ENCODE measurements at places on chromosomes 4 and X.

GRCh38 chr4:24796620-24797019 lies 1.2 kb downstream of the SOD3 start:
- DNase-seq: no peak

GRCh38 chr4:60562334-60562733 lies 637.8 kb upstream of the ADGRL3 start:
- peak; percentile 6 for DNase-seq

GRCh38 chrX:83771664-83772063 lies 89.3 kb upstream of the CYLC1 start:
- DNase-seq: peak; percentile 54

DNA sequence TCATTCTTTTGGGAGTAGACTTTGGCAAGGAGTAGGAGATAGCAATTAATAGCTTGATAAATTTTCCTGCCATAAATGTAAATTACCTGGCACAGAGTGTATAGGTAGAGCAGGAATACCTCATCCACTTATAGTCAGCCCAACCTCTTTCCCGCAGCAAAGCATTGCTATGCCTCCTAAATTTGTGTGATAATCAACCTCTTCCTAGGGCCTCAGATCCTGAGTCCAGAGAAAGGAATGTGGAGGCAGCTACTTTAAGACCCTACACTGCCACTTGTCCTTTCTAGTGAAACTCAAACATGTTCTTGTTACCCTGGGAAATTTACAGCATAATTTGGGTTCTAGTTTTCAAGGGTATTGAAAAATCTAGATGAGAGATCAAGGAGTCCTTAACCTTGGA lies 919.0 kb downstream of the RAPGEF2 start:
- no peak for DNase-seq

DNA sequence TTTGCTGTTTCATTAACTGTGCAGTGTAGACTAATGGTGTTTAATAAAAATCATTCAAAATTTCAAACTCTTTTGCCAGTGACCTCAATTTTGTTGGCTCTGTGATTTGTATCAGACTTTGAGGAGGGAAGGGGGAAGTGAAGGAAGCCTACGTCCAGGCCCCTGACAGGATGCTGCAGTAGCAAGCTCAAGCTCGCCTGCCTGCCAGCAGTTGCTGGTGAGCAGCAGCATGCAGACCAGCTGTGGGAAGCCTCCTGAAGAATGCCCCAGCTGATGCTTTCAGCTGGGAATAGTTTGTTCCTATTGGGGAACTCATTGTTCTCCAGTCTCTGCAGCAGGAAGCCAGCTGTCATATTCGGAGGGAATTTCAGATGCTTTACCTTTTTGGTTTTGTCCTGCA lies 495.2 kb downstream of the AFF2 start:
- DNase-seq: no peak

GRCh38 chr4:129282293-129282692 lies 186.3 kb downstream of the C4orf33 start:
- no peak for DNase-seq

DNA sequence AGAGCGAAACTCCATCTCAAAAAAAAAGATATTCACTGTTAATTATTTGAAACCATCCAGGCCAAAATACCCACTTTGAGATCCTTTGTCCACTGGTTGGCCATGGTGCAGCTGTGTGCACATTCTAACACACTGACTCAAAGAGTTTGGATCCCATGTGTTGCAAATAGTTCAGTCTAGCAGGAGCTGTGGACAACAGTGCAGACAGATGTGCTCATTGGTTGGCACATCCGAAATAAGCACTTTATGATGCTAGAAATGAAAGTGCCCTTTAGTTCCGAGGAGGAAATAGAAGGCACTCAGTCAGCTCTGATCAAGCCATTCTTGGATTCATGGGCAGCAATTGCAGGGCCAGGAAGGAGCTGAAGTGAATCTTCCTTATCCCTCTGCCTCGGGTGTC lies 63.0 kb upstream of the TMEM150C start:
- DNase-seq: no peak

GRCh38 chr4:112550728-112551127 lies 34.7 kb upstream of the NEUROG2 start:
- no peak for DNase-seq

DNA sequence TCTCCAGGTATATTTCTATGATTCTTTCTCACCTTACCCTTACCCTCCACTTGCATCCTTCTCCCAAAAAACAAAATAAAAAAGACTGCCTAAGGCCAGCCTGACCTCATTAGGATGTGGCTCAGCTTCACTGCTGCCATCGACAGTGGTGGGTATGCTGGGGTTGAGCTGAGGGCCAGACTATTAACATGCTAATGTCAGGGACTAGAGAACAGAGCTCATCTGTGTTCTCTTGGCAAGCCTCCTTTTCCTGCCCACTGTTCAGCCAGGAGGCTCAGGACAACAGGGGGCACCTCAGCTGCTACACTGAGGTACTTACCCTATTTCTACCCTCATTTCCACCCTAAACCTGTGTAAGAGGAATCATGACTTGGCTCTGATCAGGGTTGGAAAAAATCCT lies 59.3 kb downstream of the MSN start:
- peak; percentile 7 for DNase-seq

DNA sequence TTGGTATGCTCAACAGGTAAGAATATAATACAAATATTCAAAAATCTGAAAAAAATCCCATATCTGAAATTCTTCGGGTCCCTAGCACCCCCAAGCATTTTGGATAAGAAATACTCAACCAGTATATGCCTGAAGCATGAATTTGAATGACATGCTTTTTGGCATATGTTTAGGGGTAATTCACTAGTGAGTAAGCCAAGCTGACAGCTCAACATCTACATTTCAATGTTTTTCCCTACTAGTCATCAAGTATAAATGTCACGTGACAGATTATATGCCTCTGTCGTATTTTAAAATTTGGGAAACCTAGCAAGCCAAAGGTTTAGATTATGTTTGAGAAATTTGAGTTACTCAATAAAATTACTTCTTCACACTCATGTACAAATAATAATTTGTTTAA lies 125.1 kb downstream of the FGF16 start:
- DNase-seq: no peak

- DNase-seq: no peak
Measured at GRCh38 chrX:23792861-23793553, 10.0 kb downstream of the SAT1 start.

GRCh38 chrX:43655151-43656004 lies 721 bp upstream of the MAOA start:
- peak; percentile 60 for DNase-seq

DNA sequence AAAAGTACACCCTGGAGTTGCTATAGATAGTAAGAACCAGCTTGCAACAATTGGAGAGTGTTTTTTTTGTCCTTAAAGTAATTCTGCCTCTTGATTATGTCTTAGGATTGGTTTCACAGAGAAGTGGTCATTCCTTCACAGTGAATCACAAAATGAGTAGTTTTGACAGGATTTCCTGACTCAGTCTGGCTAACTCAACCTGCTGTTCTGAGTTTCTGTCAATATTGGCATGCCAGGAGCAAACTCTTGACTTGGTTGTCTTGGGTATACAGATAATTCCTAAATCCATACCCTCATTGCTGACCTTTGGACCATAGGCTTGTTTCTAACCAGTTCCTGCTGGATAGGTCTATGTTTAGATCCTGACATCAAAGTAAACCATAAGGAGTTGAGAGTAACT lies 9.4 kb downstream of the FHIP1A start:
- DNase-seq: peak; percentile 57

DNA sequence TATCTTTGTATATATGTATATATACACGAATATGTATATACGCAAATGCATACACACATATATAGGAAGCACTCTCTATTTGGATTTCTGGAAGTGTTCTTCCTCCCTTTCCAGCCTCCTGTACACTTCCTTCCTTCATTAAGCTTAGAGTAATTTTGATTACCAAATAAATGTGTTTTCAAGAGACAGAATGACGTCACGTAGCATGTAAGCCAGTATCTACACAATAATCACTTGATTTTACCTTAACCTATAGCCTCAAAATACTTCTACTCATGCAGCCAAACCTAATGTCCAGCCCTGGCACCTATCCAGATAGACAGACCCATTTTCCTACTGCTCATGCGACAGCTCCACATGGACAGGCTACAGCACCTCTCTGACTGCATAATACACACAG lies 29.9 kb downstream of the MAGEA10 start:
- no peak for DNase-seq

- peak; percentile 62 for DNase-seq
Measured at GRCh38 chrX:132023896-132024386, 839 bp downstream of the STK26 start.

- DNase-seq: no peak
Measured at GRCh38 chr4:116217781-116218180, 867.6 kb downstream of the TRAM1L1 start.

DNA sequence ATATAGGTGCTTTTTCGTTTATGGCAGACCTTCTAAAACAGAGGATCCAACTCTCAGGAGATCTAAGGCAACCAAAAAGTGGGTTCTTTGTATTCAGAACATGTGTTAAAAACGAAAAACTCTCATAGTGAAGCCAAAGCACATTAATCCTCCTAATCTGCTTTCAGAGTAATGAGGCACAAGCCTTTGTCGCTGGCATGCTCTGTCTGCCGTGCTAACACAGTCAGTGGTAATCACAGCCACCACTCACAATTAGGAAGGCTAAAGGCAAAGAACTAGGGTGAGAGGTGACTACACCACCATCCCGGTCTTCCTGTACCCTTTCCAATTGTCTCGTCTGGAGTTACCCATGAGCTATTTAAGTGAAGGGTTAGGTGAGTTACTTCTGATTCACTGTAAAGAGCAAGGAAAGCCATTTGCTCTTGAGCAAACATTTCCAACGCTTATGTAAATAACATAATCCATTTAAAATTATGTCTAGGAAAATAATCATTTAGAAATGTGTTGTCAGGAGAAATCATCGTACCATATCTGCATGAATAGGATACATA lies 40.7 kb downstream of the NPY2R start:
- peak; percentile 8 for DNase-seq

DNA sequence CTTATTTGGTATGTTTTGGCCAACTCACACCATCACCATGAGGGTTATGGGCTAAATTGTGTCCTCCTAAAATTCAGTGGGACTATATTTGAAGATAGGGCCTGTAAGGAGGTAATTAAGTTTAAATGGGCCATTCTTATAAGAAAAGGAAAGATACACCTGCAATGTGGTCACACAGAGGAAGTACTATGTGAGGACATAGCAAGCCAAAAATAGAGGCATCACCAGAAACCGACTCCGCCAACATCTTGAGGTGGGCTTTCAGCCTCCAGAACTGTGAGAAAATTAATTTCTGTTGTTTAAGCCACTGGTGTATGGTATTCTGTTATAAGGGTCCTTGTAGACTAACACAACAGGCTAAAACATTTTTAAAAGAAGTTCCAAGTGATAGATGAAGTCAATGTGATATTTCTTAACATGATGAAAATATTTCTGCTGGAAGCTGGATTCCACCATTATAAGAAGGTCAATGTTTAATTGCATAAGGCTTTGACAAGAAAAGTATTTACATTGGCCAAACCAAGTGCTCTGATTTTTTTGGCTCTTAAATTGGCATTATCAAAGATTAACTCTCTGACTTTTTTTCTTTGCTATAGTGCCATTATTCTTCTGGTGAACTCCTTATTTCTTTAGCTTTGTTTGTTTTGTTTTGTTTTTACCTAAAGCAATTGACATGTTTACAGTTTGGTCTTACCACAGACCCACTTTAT lies 540.9 kb downstream of the PPARGC1A start:
- DNase-seq: no peak

DNA sequence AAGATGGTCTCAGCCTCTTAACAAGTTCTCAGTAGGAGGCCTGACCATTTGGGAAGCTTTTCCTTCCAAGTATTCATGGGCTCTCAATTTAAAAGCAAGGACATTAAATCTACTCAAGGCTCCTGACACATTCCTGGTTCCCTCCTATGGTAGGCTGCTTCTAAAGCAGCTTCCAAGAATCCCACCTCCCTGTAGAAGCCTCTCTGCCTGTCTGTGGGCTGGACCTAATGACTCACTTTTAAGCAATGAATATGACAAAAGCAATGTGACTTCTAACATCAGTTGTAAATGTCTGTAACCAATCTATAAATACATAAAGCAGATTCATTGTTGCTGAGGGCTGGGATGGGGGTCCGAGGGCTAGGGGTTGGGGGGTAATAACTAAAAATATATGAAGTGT lies 99.5 kb upstream of the FAM9B start:
- peak; percentile 87 for DNase-seq

DNA sequence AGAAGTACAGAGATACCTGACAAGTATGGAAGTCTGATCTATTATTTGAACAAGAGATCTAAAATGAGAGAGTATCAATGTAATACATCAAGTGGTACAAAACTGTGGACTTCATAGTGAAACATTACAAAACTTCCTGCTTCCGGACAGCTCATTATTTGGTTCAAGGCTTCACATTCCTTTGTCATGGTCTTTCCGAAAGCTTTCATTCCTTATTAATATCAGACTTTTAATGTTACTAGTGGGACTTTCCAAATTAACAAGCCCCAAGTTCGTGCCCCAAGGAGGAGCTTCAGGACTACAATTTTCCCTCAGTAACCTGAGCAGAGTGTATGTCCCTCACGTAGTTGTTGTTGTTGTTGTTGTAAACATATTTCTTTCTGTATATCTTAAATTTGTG lies 1.2 kb downstream of the CHIC2 start:
- DNase-seq: no peak

GRCh38 chr4:54556051-54556450 lies 101.7 kb upstream of the KIT start:
- no peak for DNase-seq

GRCh38 chr4:101515099-101515498 lies 167.8 kb upstream of the PPP3CA start:
- DNase-seq: no peak

- DNase-seq: peak; percentile 44
Measured at GRCh38 chr4:73869130-73870055, at the start of gene CXCL1. Gene CXCL1, plus strand, starts transcription at chr4:73869393. Its CDS starts 78 bp downstream, at chr4:73869471.

DNA sequence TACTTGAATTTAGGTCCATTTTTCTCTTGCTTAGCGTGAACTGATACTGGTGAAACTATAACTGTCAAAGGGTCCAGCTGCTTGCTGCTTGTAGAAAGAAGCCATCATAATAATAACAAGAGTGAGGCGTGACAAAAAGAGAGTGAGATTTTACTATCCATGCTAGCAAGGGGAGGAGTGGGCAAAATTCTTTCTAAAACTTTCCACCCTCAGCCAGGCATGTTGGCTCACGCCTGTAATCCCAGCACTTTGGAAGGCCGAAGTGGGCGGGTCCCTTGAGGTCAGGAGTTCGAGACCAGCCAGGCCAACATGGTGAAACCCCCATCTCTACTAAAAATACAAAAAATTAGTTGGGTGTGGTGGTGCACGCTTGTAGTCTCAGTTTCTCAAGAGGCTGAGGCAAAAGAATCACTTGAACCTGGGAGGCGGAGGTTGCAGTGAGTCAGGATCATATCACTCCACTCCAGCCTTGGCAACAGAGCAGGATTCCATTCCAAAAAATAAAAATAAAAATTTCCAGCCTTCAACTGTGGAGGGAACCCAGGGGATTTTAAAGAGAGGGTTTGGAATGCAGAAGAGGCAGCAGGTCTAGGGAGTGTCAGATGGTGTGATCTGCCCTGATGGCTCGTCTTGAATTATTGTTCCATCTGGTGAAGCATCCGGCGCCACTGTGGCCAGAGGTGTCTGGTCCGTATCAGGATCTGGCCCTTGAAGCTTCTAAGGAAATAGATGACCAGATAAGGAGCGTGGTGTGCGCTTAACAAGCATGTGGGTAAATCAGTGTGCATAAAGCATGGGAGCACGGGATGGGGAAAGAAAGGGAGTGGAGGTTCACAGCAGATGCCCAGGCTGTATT lies 51.8 kb downstream of the LRP2BP start:
- DNase-seq: no peak

- no peak for DNase-seq
Measured at GRCh38 chrX:75045369-75045768, 110.7 kb downstream of the ABCB7 start.
